ENCODE measurements at places on chromosomes 3 and 15.
A peak's percentile ranks its signal among the peaks of the same experiment; 100 is the strongest.

DNA sequence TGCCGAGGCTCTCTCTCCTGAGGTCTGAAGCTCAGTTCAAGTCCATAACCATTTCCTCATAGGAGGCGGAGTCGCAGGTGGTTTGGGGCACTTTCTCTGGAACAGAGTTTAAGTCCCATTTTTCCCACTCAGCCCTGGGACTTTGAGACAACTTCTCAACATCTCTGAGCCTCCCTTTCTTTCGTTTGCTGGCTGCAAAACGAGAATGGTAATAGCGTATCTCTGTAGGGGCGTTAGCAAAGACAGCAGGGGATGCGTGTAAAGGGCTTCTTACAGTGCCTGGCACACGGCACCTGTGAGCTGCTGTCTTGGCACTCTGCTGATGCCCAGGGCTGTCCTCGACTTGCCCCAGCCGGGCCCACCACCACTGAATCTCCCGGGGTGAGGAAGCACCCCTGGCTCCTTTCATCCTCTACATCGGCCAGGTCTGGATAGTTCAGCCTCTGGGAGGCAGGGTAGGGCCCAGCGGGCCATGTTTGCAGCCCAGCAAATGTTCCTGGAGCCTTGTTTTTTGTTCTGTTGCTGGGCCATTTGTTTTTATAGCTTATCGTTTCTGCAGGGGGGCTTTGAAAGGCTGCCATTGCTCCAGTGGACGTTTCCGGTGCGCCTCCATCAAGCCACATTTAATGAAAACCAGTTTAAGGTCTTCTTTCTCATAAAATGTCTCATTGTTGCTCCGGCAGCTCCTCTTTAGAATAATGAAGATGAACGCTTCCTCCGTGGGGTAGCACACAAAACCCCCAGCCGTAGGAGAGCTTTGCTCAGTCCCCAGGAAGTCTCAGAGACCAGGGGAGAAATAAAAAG is 60.0 kb upstream of the WNT5A start:
- DNase-seq = peak; percentile 83

DNA sequence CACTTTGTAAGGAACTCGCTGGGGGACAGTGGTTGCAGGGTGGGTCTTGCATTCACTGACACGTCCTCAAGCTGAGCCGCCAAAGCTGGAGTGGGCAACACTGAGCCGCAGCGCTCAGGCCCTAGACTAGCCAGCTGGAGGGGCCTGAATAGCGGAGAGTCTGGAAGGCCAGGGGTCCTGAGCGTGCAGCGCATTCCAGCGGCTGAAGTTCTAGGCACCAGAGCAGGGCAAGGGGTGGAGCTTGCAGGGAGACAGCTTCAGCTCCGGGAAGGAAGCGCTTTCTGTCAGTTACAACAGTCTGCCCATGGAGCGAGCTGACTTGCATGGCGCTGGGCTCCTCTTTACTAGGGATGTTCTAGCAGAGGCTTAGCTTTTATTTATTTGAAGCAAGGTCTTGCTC is 2.7 kb downstream of the MAP6D1 start:
- DNase-seq = peak; percentile 16

DNA sequence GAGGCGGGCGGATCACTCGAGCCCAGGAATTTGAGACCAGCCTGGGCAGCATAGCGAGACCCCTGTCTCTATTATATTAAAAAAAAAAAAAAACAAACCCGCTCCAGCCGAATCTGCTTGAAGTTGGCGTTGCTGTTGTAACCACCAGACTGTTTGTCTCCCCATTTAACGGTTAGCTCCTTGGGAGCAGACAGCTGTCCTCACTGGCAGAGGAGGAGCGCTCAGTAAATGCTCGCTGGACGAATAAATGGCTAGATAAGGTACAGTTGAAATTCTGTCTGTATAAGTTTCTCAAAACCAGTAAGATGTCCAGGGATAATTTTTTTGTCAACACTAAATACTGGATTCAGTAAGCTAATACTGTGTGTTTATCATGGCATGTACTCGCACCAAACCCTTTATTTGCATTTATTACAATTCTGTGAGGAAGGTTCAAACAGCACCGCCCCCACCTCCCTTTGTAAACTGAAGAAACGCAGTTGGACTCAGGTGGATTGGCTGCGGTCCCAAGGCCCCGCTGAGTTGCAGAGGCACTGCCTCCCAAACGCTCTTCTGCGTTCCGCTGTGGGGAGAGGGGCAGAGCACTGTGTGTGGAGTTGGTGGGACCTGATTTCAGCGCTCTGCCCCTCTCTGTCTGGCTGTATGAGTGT is 1.1 kb downstream of the RCCD1 start:
- peak; percentile 26 for DNase-seq

- DNase-seq = peak; percentile 74
Measured at GRCh38 chr3:178802993-178803693, 266.9 kb downstream of the KCNMB2 start.

DNA sequence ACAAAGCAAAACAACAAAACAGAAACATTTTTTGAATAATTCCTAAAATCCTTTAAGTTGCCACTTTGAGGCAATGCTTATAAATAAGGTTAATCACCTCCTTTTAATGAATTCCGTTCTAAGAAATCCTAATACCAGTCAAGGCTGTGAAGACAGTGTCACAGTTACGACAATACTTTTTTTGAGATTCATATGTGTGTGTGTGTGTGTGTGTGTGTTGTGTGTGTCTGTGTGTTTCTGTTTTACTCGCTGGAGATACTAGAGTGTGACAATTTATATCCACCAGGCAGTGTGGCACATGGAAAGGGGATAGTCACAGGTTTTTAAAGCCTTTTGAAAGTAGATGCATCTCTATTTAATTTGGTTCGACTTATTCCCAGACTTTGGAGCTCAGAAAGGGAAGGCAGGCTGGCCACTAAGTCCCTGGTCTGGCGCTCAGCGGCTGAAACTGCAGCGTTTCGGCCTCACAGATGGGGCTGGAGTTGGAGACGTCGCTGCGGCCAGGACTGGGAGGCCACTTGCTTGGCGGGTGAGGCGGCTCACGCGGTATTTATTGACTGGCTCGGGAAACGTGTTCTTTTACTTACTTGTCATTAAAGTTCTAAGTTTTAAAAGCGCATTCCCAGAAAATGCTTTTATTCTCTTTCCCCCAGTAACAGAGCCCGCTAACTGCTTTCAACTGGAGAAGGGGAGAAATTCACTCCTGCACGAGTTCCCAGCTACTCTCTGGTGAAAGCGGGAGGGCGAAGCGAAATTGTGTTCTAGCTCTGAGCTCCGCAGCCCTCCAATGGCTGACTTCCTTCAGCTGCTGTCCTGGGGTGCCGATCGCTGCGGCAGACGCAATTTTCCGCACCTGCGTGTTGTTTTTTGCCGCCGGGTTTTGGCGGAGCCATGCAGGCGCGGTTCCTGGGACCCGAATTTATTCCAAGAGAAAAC is 13.7 kb downstream of the ZIC1 start:
- DNase-seq = no peak

DNA sequence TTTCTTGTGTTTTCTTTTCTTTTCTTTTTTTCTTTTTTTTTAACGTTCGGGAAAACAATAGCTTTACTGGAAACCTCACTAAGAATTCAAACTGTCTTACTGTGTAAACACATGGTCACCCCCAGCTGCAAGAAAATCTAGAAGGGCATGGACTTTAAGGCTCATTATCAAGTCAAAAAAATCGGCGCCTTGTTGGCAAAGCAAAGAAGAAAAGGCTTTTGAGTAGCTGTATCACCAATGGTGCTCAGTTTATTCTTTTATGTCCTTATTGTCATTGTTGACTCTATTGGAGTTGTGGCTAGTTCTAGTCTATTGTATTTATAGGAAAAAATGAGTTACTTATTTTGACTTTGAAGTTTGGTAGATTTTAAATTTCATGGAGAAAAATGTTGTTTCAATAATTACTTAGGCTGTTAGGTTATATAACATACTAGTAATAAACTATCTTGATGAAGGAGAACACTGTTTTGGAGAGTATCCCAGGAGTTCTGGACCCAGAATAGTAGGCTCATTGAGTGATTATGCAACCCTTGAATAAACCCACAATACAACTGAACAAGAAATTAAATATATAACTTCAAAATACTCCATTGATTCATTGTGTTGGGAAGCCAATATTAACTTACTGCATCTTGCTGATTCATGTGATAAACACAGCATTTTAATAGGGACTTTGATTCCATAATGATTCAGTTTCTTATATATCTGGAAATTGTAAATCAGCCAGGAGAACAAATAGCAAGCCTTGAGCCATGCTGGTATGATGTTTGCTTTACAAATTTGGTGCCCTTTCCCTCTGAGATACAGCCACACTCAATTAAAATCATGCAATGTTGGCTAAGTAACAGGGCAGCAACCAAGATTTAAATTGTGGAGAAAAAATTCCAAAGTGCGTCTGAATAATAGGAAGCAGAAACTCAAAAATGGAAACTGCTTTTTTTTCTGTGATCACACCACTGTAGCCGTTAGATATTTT is 27.8 kb upstream of the GOLIM4 start:
- DNase-seq = no peak

- DNase-seq = no peak
Measured at GRCh38 chr3:35965908-35966307, 326.6 kb downstream of the ARPP21 start.

- no peak for DNase-seq
Measured at GRCh38 chr15:28960979-28961378, 75.2 kb downstream of the APBA2 start.

GRCh38 chr3:87614998-87615397 is 338.6 kb upstream of the POU1F1 start:
- no peak for DNase-seq

DNA sequence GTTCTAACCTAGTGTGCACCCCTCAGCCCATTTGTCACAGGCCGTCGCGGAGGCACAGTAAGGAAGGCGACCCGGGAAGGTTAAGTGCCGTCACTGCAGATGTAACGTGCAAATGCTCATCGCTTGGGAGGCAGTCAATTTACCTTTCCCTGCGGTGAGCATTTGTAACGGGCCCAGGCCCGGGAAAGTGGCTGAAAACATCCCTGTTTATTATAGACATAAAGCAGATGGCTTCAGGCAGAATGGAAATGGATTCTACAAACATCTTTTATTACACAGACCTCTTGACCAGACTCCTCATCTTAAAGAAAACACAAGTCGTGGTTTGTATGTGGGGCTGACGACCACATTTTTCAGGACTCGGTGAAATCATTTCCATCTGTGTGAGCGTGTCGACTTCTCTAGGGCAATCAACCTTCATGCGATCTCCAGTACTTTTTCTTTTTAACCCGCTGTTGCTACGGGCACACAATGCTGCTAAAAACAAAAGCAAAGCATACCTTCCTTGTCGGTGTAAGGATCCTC is 43.6 kb downstream of the NMNAT3 start:
- no peak for DNase-seq

- DNase-seq = no peak
Measured at GRCh38 chr3:8371960-8372463, 129.6 kb upstream of the LMCD1 start.

- DNase-seq = no peak
Measured at GRCh38 chr3:132261506-132261905, 55.7 kb upstream of the ACP3 start.
